ENCODE measurements at places on chromosomes 6 and 20. TPM values are rescaled to one million over a fixed set of nuclear protein-coding genes. Genes with fewer than 3 reads are reported as not detected.
A peak's percentile ranks its signal among the peaks of the same experiment; 100 is the strongest.

DNA sequence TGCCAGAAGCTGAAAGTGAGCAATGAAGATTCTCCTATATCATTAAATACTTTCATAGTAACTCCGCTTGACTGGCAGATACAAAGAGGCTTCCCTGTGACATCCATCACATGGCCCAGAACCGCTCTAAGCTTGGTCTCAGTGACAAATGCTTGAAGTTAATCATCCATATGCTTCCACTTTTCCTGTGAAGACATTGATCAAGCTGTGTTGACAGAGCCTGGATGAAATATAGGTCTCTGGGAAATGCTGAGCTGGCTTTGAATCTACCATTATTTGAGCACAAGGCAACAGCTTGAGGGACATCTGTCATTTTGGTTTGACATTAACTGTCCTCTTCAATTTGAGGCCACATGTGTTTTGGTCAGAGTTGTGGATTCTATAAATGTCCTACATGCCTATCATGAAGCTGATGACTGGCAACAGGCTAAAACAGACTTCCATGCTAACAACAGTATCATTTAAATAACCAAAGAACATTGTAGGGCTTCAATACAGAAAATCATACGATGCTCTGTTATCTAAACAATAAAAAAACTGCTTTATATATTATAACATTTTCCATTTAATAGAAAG lies 402.2 kb upstream of the IRAK1BP1 start:
- DNase-seq = no peak

- peak; percentile 76 for DNase-seq
Measured at GRCh38 chr20:61797200-61797599, 268.5 kb downstream of the TAF4 start.

Gene PPP1R16B
- 18.0 TPM for total RNA-seq

Gene HSPA1A
- 61.3 TPM for total RNA-seq

Gene SYS1
- total RNA-seq = 22.1 TPM

Gene LY6G5C
- total RNA-seq = 2.0 TPM

All from endodermal cell (in vitro differentiated cells).